ENCODE measurements at places on chromosomes 2 and 18.

- peak; percentile 88 for DNase-seq
Observed at GRCh38 chr2:84493514-84493913, 22.8 kb upstream of the DNAH6 start.

GRCh38 chr2:189798312-189799029, 14.2 kb downstream of the PMS1 start:
- DNase-seq, result peak; percentile 67

- DNase-seq, result no peak
Observed at GRCh38 chr2:239506101-239506857, 105.5 kb upstream of the HDAC4 start.

DNA sequence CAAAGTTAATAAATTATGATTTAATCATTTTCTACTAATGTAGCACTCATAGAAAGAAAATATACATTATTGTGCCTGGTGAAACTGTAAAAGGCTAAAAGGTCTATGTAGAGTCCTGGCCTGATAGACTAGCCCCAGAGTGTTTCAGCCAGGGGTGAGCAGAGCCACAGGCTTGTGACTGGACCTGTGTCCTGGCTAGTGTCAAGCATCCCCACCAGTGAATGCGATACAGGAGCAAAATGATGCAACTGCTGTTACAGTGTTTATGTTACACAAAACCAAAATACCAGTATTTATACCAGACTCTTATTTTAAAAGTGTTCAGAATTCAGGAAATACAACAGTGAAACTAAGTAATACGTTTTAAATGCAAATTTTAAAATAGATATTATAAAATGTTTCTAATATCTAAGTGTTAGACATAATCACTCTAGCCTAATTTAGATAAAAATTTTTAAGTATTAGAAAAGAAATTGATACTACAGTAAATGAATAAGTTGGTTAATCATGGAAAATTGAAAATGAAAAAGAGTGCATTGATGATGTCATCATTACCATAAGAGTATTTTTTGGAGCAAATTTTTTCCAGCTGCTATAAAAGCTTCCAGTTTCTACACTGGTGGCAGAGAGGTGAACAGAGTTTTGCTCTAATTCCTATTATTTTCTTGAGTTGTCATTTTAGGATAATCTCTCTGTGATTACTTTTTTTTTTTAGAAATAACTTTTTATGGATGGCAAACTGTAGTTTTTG, 6.2 kb upstream of the TSPYL6 start:
- no peak for DNase-seq

DNA sequence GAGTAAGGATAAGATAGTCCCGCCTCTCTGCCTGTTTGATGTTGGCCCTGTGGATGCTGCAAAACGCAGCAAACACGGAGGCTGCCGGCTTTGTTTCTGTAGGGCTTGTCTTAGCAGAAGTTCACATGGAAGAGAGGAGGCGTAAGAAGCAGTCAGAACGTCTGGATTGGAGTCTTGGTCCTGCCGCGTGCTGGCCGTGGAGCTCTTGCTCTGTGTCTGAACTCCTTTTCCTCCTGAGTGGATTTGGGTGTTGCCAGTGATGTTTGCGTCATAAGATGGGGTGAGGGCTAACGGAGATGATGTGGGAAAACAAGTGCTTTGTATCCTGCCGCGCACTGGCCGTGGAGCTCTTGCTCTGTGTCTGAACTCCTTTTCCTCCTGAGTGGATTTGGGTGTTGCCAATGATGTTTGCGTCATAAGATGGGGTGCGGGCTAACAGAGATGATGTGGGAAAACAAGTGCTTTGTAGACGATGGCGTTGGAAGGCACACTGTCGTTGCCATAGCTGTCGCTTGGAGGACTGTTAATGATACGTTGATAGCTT, 240.9 kb downstream of the AGAP1 start:
- peak; percentile 38 for DNase-seq

DNA sequence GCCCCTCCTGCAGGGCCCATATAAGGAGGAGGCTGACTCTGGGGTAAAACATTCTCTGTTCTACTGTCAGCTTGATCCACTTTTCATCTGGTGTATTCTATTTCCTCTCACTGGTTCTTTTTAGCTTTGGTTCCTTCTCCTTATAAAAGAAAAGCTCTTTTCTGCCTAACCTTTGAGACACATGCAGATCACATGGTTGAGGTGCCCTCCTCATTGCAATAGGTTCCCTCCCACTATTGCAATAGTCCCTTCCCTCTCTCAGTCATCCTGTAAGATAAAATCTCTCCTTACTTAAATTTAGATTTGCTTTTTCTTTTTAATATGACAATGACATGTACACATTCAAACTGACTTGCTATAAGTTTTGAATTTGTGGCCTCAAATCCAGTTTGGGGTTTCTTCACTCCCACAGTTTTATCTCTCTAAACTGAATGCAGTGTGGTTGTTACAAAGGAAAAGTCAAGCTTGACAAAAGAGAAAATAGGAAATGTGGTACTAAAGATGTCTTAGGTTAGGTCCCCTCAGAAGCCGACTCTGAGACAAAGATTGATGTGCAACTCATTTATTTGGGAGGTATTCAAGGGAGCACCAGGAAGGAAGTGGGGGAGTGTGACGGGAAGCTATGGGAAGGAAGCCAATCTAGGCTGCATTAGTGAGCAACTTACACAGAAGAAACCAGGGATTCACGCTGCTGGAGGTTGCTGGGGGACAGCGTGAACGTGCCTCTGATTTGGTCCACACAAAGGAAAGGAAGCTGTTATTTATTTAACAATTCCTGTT, 127.6 kb upstream of the LINC00305 start:
- DNase-seq, result no peak

GRCh38 chr18:61261870-61262269, 71.4 kb upstream of the CDH20 start:
- no peak for DNase-seq

DNA sequence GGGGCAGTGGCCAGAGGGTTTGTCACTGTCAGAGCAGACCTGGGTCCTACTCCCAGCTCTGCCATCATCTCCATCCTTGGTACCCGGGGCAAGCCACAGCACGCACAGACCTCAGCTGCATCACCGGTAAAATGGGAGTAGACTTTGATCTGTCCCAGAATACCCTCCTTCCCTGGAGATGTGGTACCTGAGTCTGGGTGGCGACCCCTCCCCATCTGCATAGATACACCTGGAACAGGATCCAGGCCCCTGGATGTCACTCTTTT, 64.0 kb downstream of the ZFP36L2 start:
- no peak for DNase-seq

- no peak for DNase-seq
Observed at GRCh38 chr2:233705911-233706506, 6.7 kb upstream of the UGT1A5 start.

DNA sequence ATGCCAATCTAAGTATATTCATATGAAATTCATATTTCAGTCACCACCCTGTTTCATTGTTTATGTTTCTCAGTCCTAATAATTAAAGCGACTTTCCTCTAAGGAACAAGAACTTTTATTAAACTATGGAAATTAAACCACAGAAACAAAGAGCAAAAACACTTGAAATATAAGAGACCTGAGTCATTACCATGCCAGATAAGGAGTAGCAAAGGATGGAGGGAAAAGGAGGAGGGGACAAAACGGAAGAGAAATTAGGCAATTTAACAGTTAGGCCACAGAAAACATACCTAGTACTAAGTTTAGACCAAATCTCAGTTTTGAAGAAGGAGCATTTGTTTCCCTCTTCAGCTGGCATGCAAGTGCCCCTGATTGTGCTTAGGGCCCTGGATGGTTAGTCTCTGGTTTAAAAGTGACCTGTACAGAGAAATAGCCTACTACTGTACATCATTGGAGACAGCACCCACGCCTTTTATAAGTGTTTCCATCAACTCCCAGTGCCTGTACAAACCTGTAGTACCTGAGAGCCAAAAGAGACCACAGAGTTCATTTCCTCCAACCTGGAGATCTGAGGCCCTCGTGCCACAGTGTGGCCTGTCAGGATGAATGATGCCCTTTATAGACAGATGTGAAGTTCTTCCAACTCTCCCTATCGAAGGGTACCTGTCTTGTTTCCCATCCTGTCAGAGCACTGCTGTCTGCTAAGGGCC, 74.5 kb downstream of the SPATS2L start:
- DNase-seq, result peak; percentile 58

DNA sequence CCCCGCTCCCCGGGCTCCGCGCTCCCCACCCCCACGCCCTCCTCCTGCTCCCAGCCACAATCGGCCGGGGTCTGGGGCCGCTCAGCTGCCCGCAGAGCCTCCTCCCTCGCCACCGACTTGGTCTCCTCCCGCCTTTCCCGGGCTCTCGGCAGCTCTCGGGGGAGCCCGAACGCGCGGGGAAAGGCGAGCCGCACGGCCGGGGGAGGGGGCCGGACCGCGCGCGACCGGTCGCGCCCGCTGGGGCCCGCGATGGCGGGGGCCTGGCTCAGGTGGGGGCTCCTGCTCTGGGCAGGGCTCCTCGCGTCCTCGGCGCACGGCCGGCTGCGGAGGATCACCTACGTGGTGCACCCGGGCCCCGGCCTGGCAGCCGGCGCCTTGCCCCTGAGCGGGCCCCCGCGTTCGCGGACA, 327 bp downstream of the LTBP1 start:
- no peak for DNase-seq

- peak; percentile 81 for DNase-seq
Observed at GRCh38 chr18:68083131-68083530, 566.6 kb upstream of the DSEL start.

- DNase-seq, result no peak
Observed at GRCh38 chr18:23532848-23533247, 29.5 kb downstream of the RMC1 start.

DNA sequence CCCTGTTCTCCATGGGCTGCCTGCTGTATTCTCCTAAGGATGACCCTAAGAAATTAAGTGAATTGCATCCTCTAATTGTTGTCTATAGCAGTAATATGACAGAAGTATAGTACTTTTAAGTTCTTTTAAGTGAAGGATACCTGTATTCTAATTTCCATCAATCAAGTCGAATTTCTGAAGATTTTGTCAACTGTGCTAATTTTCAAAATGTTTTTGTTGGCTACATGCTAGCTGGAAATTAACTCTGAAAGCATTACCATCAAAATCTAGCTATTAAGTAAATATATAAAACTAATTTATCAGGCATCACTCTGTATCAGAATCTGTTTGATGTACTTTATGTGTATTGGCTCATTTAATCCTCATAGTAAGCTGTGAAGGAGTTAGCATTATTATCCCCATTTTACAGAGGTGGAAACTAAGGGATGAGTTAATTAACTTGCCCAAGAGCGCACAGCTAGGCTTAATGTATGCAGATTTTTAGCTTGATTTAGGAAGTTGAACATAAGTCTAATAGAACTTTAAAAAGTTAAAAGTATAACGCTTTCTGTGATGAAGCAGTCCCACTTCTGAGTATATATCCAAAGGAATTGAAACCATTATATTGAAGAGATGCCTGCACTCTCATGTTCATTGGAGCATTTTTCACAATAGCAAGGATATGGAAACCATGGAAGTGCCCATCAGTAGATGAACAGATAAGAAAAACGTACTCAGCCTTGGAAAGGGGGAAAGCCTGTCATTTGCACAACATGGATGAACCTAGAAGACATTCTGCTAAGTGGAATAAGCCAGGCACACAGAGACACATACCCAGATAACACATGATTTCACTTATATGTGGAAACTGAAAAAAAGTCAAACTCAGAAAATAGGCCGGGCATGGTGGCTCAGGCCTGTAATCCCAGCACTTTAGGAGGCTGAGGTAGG, 32.0 kb downstream of the EML4 start:
- no peak for DNase-seq

GRCh38 chr2:223588251-223588650, 13.9 kb downstream of the SCG2 start:
- no peak for DNase-seq

GRCh38 chr18:13392899-13393298, 174.3 kb downstream of the LDLRAD4 start:
- DNase-seq, result no peak

DNA sequence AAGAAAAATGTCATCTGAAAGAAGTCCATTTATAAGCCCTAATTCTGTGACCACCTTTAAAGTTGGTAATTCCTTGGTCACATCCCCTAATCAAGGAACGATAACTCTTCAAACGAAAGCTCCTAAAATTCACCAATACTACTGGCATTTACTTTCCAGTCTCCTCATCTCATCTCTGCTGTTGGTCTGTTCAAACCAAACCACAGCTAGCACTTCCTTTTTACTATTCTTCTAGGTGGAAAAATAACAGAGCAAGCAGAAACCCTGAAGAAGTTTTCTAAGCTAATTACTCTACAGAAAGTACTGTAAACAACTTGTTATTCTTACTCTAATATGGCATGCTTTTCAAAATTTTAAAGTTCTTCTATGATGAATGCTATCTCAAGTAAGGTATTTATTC, 21.6 kb downstream of the TIA1 start:
- DNase-seq, result no peak

GRCh38 chr2:157427003-157427921, 16.6 kb downstream of the CYTIP start:
- no peak for DNase-seq

- no peak for DNase-seq
Observed at GRCh38 chr18:46184727-46185126, 80.5 kb downstream of the HAUS1 start.

GRCh38 chr2:104041351-104041750, 812.6 kb upstream of the POU3F3 start:
- DNase-seq, result no peak

- no peak for DNase-seq
Observed at GRCh38 chr2:46338674-46339073, 41.5 kb downstream of the EPAS1 start.

DNA sequence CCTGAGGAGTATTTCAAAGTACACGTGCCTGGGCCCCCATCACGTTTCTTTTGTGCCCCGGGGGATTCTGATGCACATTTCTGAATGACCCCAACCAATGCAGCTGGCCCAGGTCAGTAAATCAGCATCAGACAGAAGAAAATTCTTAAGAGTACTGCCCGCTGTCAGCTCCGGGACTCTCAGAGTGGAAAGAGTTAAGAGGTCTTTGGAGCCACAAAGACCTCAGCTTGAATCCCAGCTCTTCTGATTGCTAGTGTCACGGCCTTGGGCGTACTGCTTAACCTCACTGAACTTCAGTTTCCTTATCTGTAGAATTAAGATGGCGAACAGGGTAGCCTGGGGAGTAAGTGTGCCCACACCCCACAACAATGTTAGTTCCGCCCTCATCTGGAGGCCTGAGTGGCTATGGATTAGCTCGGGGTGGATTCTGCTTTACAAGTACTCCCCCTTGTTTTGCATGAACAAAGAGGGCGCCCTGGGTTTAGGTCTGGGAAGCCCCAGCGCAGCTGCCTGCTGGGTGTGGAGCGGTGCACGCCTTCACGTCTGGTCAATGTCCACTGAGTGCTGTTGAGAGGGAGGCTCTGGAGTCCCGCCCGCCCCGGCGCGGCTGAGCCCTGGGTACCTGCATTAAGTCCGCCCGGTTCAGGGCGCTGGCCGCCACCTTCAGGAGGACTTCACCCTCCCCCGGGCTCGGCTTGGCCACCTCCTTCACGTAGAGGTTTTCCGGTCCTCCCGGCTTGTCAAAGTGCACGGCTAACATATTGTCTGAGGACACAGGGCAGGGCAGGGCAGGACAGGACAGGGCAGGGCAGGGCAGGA, 858 bp downstream of the TP53I3 start:
- DNase-seq, result peak; percentile 85

- DNase-seq, result no peak
Observed at GRCh38 chr2:13543550-13543949, 826.8 kb downstream of the TRIB2 start.

Measured in fibroblast of mammary gland (primary cell).